ENCODE measurements at places on chromosomes 5 and 9. TPM values are rescaled to one million over a fixed set of nuclear protein-coding genes. Genes with fewer than 3 reads are reported as not detected.

The NEUROG1 gene
- not detected for total RNA-seq

DNA sequence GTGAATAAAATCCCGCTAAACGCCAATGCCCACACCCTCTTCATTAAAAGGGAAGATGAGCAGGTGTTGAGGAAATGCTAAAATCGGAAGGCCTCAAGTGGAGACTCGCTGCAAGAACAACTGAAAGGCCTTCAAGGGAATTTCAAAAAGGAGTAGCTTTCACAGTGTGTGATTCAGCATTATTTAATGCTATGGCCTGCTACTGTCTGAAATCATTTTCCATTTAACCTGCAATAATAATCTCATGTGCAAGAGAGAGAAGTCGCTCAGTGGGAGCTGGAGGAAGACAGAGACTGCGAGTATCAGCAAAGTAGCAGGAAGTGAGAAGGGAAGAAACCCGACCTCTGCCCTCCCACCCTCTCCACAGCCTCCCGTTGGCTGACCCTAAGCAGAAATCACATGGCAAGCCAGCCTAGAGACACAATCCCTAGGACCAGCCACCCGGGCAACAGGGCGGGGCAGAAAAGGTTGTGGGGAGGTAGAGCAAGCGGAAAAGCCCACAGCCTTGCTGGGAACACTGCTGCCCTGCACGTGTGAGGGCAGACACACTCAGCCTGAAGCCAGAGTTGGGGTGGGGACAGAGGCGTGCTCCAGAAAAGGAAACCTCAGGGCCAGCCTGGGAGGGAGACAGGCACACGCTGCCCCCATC lies 39.9 kb upstream of the CTSL start:
- no peak for DNase-seq

The GLDC gene
- total RNA-seq: 68.8 TPM

DNA sequence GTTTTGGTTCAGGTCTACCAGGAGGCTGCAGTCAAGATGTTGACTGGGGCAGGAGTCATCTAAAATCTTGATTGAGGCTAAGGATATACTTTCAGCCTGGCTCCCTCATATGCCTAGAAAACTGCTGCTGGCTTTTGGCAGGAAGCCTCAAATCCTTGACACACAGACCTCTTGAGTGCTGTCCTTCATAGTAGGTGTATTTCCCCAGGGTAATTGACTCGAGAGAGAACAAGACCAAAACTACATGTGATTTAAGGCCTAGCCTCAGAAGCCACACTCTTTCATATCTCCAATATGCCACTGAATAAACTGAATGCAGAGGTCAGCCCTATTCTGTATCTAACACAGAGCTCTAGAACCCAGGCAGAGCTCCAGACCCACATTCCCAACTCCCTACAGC lies 402.3 kb upstream of the ADAMTS16 start:
- DNase-seq: no peak

Data from epithelial cell of proximal tubule (primary cell).